ENCODE measurements at places on chromosomes 4 and X.

DNA sequence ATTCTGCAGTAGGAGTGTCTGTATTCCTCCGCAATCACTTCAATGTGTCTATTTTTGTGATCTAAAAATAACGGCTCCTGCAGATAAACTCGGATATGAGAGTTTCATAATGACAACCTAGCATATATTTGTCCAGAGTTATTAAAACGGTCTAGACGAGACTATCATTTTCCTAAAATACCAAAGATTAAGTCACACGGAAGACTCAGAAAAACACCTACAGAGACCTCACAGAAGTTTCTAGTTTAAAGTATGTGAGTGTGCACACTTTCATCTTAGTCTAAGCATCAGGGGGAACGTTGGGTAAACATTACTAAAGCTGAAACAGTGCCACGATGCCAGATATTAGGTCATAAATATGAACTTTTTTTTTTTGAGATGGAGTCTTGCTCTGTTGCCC, 156.9 kb downstream of the AFAP1 start:
- no peak for DNase-seq

- DNase-seq, result no peak
Measured at GRCh38 chr4:128825226-128825625, 15.7 kb downstream of the JADE1 start.

GRCh38 chrX:118199997-118200396, 83.4 kb upstream of the KLHL13 start:
- DNase-seq, result no peak

GRCh38 chr4:7275490-7276154, 83.3 kb downstream of the SORCS2 start:
- no peak for DNase-seq

DNA sequence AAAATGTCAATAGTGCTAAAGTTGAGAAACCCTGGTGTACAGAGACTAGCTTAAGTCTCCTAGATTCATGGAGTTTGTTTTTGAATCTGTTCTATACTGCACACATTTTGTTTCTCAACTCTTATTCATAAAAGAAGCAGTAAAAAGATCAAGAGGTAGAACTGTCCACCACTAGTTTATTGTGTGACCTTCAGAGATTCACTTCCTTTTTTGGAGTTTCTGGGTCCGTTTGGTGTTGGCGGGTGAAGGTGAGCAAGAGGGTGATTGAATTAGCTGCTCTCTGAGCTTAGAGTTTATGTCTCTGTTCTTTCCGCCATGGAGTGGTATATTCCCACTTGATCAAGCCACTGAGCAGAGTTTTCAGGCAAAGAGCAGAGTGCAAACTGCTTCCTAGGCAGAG, 21.4 kb upstream of the PLAC1 start:
- DNase-seq, result no peak

DNA sequence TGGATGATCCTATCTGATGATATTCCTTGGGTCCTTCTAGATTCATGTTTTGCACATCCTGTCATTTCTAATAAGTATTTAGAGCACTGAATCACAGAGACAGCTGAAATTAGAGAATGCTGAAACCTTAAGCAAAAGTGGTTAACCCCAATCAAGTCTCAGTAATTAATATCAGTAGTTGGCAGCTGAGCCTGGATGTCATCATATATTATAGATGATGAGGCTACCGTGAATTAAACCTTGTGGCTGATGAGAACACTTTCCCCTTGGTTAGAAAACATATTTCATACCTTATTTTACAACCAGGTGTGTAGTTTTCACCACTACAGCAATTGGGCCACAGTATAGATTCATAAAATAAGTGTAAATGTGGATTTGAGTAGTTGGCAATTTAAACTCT, 499.0 kb downstream of the PDGFC start:
- DNase-seq, result no peak

DNA sequence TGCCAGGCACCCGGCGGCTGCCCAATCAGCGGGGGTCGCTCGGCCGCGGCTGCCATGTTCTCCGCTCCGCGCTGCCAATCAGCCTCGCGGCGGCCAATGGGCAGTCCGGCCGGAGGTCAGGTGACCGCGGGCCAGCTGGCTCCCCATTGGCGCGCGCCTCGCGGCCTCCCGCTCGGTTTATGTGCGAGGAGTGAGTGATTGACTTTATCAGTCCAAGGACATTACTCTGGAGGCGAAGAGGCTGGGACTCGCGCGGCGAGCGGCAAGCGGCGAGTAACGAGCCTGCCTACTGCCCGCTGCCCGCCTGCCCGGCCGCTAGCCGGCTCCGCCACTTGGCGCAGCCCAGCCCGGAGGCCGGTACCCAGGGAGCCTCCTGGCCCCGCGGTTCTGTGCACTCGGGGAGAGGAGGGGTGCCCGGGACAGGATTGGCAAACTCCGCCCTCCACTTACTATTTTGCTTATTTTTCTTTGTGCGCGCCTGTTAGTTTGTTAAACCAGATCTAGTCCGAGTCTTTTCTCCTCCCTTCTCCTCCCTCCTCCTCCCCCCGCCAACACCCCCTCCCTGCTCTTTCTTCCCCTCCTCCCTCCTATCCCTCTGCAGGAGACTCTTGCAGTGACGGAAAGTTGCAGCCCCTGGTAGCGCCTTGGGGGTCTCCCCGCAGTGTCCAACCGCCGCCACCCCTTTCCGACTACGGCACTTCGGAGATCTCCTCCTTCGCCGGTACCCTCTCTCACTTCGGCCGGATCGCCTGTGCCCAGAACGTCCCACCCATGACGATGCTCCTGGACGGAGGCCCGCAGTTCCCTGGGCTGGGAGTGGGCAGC, at the start of gene ZIC3:
ZIC3 (plus strand) TSS at position 207 of the 825 bp plus-strand sequence; CDS start at position 772, 565 bp downstream.
- no peak for DNase-seq

DNA sequence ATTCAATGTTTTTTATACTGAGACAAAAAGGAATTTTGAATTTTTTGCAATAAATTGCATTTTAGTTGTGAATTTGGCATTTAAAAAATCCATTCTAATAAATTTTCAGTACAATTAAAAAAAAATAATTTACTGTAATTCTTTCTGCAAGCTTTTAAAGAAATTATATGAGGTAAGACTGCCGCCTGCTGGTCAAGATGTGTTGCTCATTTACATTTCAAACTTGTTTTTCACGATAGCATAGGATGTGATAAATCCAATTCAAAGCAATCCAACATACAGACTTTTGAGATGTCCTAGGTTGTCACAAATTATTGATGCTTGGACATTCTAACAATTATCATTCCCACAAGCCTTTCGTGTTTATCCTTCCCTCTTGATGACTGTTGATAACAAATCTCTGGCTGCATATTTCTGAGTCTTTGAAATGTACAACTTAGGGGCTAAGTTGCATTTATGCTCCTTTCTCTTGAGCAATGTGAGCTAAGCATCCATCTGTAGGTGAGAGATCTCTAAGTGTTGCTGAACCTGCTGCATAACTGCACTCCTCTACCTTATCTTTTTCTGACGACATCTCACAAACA, 21.7 kb upstream of the MFAP3L start:
- peak; percentile 51 for DNase-seq

DNA sequence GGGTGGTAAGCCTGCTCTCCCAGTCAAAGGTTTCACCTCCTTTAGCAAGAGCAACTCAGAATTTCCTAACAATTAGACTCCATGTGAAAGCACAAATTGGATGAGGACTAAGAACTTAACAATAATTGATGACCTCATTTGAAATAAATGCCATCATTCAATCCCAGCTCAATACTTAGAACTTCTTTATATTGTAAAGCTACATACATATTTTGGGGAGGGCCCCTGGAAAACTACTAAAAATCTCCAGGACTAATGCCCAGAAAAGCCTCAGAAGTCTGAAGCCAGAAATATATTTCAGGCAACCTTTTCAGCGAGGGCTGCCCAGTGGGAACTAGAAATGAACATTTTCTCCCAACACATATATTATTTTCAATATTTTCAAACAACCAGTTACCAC, 38.1 kb downstream of the AMOT start:
- no peak for DNase-seq

DNA sequence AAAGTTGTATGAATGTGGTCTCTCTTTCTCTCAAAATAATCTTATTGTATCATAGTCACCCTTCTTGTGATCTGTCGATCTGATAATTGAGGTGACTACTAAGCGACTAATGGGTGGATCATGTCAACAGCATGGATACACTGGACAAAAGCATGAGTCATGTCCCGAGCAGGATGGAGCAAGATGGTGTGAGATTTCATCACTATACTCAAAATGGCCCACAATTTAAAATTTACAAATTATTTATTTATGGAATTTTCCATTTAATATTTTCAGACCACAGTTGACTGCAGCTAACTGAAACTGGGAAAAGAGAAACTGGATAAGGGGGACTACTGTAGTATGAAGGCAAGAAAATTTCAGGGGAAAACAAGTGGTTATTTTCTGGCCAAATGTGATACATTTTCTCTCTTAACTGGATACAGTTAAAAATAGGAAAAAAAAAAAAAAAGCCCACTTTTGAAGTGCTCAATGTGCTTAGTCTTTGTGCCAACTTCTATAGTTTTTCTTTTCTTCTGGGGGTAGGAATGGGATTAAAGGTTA, 25.3 kb downstream of the FAM241A start:
- peak; percentile 21 for DNase-seq

DNA sequence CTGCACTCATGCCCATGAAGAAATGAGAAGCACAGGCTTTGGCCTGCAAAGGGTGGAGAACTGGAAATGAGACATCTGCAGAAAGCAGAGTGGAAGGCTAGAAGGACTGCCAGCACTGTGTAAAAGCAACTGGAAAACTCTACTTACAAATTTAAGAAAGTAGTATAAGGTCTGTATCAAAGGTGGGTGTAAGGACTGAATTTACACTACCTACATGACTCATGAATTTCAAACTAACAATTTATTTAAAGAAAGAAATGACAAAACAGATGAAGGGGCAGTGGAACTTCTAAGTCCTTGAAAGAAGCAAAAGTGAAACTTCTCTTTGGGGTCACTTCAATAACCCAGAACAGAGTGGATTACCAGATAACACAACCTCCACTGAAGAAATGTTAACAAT, 71.2 kb downstream of the SLC10A7 start:
- DNase-seq, result no peak

DNA sequence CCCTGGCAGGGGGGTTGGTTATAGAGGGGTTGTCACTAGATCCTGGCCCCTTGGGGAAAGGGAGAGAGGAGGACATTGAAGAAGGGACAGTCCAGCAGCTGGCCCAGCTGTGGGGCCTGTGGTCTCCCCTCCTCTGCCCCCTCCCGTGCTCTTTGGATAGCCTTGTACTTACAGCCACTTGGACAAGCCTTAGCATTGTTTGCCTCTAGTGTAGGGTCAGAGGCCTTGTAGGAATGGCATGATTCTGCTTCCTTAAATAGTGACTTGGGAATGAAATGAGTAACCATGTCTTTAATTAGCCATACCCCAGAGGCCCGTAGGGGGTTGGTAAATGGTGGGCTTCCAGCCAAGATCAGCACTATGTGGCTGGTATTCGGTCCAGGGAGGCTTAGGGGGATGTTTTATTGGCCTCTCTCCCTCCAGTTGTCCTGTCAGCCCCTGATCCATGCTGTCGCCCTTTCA, 230.6 kb downstream of the PTTG2 start:
- no peak for DNase-seq

DNA sequence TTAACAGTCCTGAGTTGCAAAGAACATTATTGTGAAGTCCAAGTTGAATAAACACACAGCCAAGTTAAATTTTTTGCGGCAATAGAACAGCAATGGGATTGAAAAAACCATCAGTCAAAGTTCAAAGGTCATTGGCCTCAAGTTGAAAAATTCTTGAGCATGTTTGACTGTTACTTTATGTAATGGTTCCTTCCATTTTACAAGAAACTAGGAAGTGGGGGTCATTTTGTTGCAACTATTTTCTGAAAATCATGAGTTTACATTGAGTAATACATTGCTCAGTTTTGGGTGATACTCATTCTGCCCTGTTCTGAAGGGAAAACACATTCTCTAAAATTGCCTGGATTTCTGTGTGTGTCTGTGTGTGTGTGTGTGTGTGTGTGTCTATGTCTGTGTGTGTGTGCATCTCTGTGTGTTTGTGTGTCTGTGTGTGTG, 5.2 kb upstream of the IRF2 start:
- DNase-seq, result peak; percentile 70

GRCh38 chrX:95218976-95219375, 1465.7 kb upstream of the DIAPH2 start:
- DNase-seq, result no peak

DNA sequence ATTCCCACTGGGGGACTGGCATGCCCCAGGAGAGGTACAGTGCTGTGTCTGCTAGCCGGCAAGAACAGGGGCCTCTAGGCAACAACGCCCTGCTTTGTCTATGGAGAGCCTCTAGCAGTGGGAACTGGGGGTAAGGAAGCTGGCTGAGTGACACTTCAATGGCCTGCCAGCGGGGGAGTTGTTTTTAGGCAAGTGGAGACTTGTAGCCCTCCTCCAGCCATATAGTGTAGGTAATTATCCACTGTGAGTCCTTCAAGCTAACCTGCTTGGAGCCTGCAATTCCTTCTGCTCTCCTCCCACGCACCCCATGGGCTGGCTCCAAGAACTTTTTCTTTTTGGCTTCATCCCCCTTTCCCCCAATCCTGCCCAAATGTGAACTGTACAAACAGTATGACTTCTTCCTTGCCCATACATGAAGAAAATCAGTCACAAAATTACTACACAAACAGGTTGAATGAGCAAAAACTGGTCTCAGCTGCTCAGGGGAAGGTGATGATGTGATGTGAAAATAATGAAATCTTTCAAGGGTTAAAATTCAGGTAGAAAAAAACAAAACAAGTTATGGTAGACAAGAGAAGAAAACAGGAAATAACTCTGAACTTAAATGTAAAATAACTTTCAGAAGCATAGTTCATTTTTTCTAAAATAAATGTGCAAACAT, 33.1 kb downstream of the LEF1 start:
- no peak for DNase-seq

- no peak for DNase-seq
Measured at GRCh38 chr4:172851534-172851933, 317.1 kb upstream of the GALNT7 start.

DNA sequence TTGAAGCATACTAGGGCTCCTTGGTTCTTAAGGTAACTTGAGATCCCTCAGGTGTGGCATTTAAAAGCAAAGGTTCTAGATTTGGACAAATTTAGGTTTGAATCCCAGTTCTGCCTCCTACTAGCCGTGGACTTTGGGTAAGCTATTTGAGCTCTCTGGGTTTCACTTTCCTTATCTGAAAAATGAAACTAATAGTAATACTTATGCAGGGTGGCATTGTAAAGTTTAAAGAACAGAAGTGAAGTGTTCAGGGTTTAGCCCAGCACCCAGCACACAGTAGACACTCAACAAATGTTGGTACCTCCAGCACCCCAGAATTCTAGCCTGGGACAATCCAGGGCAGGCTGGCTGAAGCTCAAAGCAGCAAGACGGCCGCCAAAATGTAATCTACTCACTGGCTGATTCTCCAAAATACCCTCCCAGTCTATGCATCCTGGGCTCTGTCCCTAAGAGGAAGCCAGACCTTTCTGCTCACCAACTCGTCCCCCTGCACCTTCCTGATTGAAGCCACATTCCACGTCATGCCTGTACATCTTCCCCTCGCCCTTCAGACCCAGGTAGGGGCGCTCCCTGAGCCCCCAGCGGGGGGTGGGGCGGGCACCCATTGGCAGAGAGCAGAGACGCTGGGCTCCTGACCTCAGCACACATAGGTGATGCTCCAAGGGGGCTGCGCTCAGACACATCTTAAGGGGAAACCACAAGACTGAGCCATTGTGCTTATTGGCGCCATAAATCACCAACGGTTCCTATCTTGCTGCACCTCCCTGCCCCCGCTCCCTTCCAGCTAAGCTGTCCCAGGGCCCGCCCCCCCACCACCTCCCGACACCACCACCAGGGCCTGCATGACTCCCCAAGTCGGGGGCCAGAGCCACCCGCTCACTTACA, 160.6 kb downstream of the BCOR start:
- DNase-seq, result no peak

- peak; percentile 69 for DNase-seq
Measured at GRCh38 chrX:46791927-46792809, 33.2 kb upstream of the SLC9A7 start.

- DNase-seq, result no peak
Measured at GRCh38 chrX:81586096-81586495, 384.2 kb downstream of the SH3BGRL start.

GRCh38 chrX:7054219-7055216, 93.0 kb upstream of the STS start:
- DNase-seq, result no peak
